Prostate gland (tissue), 2 donors: ENCODE measurements at places on chromosomes 16 and 17. TPM values are rescaled to one million over a fixed set of nuclear protein-coding genes. Genes with fewer than 3 reads are reported as not detected.

Gene IGF2BP1
- not detected for total RNA-seq

Gene MBTD1
- 25.1 TPM for total RNA-seq

Gene DNAAF1
- total RNA-seq = 0.32 TPM

Gene RNF135
- total RNA-seq = 39.3 TPM

Gene SOST
- total RNA-seq = 0.18 TPM

Gene TBC1D3
- not detected for total RNA-seq

Gene IRX6
- total RNA-seq = 0.27 TPM

Gene VAT1
- 255 TPM for total RNA-seq

Gene MYLK3
- total RNA-seq = 1.5 TPM

Gene MAPT
- 11.7 TPM for total RNA-seq

DNA sequence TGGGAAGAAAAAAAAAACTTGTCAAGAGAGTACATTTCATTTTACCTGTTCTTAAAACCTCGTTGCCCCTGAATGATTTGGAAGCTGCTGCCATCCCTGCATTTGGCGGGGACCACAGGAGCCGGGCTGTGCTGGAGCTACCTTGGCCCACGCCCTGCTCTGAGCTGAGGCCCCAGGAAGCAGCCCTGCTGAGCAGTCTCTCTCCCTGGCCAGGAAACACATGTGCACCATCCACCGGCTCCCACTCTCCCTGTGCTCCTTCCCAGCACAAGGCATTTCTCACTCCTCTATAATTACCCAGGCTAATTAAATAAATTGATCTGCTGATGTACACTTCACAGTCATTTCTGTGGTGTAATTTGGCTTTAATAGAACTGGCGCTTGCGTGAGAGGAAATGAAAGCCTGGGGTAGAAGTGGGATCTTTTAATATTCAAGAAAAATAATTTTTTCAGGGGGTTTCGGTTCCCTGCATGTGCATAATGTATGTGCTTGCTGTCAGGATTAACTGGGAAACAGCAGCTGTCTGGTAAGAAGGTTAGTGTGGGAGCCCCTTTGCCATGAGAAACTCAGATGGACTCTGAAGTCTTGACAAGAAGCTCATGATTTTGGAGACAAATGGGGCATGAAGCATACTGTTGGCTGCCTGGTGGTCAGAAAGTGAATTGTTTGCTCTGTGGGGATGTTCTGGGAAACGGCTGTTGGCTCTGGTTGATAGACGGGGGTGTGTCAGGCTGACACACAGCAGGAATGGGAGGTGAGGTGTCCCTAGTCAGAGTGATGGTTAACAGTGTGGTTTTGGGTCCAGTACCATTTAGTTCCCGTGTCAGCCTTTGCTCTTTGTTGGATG lies 252.3 kb upstream of the EEF2KMT start:
- DNase-seq = no peak
- no peak overlapping the region for H3K27ac ChIP-seq
- no peaks in the 10 kb centered on the region for H3K4me1 ChIP-seq
- H3K36me3 ChIP-seq = no peaks in the 10 kb centered on the region

DNA sequence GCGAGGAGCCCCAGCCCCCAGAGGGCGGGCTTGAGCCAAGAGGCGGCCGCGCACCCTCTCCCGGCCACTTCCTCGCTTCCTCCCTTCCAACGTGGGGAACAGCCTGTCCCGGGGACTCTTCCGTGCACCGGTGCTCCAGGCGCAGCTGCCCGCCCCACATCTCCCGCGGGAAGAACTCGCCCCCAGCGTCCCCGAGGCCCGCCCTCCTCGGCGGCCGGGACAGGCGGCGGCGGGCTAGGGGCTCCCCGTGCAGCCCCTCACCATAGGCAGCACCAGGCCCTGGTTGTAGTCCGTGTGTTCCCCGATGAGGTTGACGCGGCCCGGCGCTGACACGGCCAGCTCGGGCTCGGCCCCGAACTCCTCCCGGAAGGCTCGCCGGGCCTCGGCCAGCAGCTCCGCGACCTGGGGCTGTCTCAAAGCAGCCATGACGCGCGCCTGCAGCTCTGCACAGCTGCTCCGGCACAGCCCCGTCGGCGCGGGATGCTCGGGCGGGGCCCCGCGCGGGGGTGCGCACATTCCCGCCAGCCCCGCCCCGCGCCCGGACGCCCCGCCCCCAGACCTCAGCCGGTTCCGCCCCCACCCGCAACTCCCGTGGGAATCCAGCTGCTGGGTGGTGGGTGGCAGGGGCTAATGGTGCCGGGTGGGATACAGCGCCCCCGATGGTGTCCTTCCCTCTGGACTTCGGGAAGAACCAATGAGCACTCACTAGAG lies at the start of gene GALK1:
Gene GALK1, minus strand, starts transcription at position 482 of the 711 bp plus-strand sequence. Its CDS starts 56 bp downstream, at position 426.
- no peaks in the 10 kb centered on the region for H3K27me3 ChIP-seq
- no peaks in the 10 kb centered on the region for H3K36me3 ChIP-seq
- peak within 1 kb of the TSS; percentile 77 for H3K27ac ChIP-seq

- no peak overlapping the region for H3K27ac ChIP-seq
- H3K27me3 ChIP-seq = no peaks in the 10 kb centered on the region
- no peaks in the 10 kb centered on the region for H3K4me1 ChIP-seq
- no peak for DNase-seq
- no peaks in the 10 kb centered on the region for H3K36me3 ChIP-seq
These were observed 30.3 kb upstream of the LRRC37A start for GRCh38 chr17:46264456-46265198.

DNA sequence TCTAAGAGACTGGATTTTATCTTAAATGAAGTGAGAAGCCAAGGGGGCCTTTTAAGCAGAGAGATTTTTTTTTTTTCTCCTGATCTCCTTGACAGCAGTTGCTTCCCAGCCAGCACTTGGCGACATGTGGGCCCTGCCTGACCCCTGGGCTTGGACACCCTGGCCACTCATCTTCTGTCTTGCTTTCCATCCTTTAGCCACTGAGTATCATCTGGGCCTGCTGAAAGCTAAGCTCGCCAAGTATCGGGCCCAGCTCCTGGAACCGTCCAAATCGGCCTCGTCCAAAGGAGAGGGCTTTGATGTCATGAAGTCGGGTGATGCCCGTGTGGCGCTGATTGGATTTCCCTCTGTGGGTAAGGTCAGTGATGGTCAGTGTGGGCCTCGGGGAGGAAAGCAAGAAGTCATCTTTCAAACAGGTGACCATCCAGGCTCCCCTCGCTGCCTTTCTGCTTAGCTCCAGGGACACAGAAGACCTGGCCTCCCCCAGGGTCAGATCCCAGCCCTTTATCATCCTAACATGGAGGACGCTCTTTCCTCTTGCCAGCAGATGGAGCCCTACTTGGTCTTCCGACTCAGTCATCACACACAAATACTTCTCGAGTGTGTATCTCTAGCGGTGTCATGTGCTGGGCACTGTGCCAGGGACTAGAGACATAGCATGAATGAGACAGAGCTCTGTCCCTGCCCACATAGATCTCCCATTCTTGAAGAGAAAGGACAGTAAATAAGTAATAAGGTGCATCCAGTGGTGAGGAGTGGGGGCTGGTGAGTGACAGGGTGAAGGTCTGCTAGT lies 6.1 kb downstream of the DRG2 start:
- no peaks in the 10 kb centered on the region for H3K27me3 ChIP-seq
- H3K4me1 ChIP-seq = no peaks in the 10 kb centered on the region
- H3K27ac ChIP-seq = no peak overlapping the region
- DNase-seq = peak; percentile 19

DNA sequence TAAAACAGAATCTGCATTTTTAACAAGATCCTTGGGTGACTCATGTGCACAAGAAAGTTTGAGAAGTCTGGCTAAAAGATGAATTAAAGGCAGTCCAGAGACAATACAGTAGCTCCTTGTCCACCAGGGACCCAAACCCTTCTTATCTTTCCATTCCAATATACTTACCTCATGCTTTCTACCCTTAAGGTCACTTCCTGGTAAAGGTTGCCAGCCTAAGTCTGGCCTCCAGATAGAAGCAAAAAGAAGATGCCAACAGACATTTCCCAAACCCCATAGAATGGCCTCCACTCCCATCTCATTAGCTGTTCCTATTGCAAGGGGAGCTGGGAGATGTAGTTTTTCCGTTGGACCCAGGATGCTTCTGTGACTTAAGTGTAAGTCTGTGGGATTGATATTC lies 101.4 kb upstream of the XYLT1 start:
- no peaks in the 10 kb centered on the region for H3K36me3 ChIP-seq
- no peak overlapping the region for H3K27ac ChIP-seq
- H3K27me3 ChIP-seq = no peaks in the 10 kb centered on the region
- H3K4me1 ChIP-seq = no peaks in the 10 kb centered on the region

- H3K4me3 ChIP-seq = no peak overlapping the region
- no peak for DNase-seq
- no peaks in the 10 kb centered on the region for H3K4me1 ChIP-seq
- H3K27me3 ChIP-seq = no peaks in the 10 kb centered on the region
- no peak overlapping the region for H3K27ac ChIP-seq
- H3K36me3 ChIP-seq = no peaks in the 10 kb centered on the region
These were observed 8.8 kb downstream of the WFIKKN2 start for GRCh38 chr17:50844117-50844700.

GRCh38 chr17:33871720-33872540 lies 383.2 kb upstream of the CCL2 start:
- no peak for DNase-seq
- no peak overlapping the region for H3K4me3 ChIP-seq
- H3K4me1 ChIP-seq = no peaks in the 10 kb centered on the region
- no peaks in the 10 kb centered on the region for H3K36me3 ChIP-seq
- no peaks in the 10 kb centered on the region for H3K27me3 ChIP-seq

GRCh38 chr16:28210979-28211588 lies 681 bp downstream of the XPO6 start:
- no peaks in the 10 kb centered on the region for H3K36me3 ChIP-seq
- peak overlapping the region; percentile 93 for H3K4me3 ChIP-seq
- H3K4me1 ChIP-seq = no peaks in the 10 kb centered on the region
- H3K27me3 ChIP-seq = no peaks in the 10 kb centered on the region
- H3K27ac ChIP-seq = peak overlapping the region; percentile 84

GRCh38 chr16:2857451-2858244 lies at the start of gene PRSS22:
PRSS22 (minus strand) TSS chr16:2858170; CDS start chr16:2858104, 66 bp downstream.
- no peaks in the 10 kb centered on the region for H3K36me3 ChIP-seq
- no peaks in the 10 kb centered on the region for H3K27me3 ChIP-seq
- H3K4me1 ChIP-seq = no peaks in the 10 kb centered on the region
- peak within 1 kb of the TSS; percentile 88 for H3K27ac ChIP-seq

DNA sequence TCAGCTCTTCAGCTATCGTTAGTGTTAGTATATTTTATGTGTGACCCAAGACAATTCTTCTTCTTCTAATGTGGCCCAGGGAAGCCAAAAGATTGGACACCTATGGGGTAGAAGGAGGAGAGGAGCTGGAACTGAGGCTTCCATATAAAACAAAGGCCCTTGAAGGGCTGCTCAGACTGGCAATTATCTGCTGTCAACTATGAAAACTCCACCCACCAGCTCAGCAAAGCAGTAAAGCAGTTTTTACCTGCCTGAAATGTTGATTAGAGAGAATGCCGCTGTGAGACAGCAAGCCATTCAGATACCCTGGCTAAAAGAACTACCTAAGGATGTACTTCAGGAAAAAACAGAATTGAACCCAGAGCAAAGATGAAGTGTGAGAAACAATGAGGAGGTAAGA lies 45.9 kb upstream of the GNAO1 start:
- H3K4me3 ChIP-seq = no peak overlapping the region
- no peaks in the 10 kb centered on the region for H3K36me3 ChIP-seq
- no peak overlapping the region for H3K27ac ChIP-seq
- no peaks in the 10 kb centered on the region for H3K4me1 ChIP-seq
- DNase-seq = no peak

- no peak for DNase-seq
- no peaks in the 10 kb centered on the region for H3K36me3 ChIP-seq
- no peak overlapping the region for H3K4me3 ChIP-seq
- H3K4me1 ChIP-seq = peaks cover 22% of the 10 kb centered on the region
- H3K27me3 ChIP-seq = no peaks in the 10 kb centered on the region
These were observed 2.7 kb downstream of the C1QTNF1 start for GRCh38 chr17:79026376-79027273.

DNA sequence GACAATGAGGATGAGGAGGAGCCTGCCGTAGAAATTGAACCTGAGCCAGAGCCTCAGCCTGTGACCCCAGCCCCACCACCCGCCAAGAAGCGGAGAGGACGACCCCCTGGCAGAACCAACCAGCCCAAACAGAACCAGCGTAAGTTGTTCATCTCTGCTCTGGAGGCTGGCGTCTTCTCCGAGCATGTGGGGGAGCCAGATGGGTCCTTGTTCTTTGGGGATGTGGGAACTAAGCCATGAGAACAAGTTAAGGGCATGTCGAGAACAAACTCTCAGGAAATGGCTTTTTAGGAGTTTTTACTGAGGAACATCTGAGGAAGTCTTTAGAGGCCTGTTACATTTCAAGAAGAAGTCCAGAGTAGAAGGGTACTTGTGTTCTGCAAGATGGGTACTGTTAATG lies 8.2 kb upstream of the CARMIL2 start:
- peaks cover 3% of the 10 kb centered on the region for H3K4me1 ChIP-seq
- H3K27ac ChIP-seq = no peak overlapping the region
- peaks cover 3% of the 10 kb centered on the region for H3K36me3 ChIP-seq
- no peak for DNase-seq

- H3K36me3 ChIP-seq = no peaks in the 10 kb centered on the region
- no peak for DNase-seq
- H3K4me3 ChIP-seq = no peak overlapping the region
- no peak overlapping the region for H3K27ac ChIP-seq
These were observed 54.4 kb upstream of the YPEL2 start for GRCh38 chr17:59277031-59277430.

DNA sequence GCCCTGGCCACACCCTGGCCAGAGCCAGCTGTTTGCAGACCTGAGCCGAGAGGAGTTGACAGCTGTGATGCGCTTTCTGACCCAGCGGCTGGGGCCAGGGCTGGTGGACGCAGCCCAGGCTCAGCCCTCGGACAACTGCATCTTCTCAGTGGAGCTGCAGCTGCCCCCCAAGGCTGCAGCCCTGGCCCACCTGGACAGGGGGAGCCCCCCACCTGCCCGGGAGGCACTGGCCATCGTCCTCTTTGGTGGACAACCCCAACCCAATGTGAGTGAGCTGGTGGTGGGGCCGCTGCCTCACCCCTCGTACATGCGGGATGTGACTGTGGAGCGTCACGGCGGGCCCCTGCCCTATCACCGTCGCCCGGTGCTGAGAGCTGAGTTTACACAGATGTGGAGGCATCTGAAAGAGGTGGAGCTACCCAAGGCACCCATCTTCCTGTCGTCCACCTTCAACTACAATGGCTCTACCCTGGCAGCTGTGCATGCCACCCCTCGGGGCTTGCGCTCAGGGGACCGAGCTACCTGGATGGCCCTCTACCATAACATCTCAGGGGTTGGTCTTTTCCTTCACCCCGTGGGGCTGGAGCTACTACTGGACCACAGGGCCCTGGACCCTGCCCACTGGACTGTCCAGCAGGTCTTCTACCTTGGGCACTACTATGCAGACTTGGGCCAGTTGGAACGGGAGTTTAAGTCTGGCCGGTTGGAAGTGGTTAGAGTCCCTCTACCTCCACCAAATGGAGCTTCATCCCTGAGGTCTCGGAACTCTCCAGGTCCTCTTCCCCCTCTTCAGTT lies 578 bp downstream of the AOC2 start:
- no peaks in the 10 kb centered on the region for H3K27me3 ChIP-seq
- H3K36me3 ChIP-seq = no peaks in the 10 kb centered on the region
- no peak overlapping the region for H3K4me3 ChIP-seq
- H3K27ac ChIP-seq = no peak overlapping the region
- H3K4me1 ChIP-seq = no peaks in the 10 kb centered on the region
- DNase-seq = no peak
